Esophagus (tissue), 2 donors: ENCODE measurements at places on chromosomes 13 and 19. TPM values are rescaled to one million over a fixed set of nuclear protein-coding genes. Genes with fewer than 3 reads are reported as not detected.

Gene URAD
- not detected for polyA plus RNA-seq

Gene GARIN5B
- polyA plus RNA-seq, result not detected

Gene BSPH1
- polyA plus RNA-seq, result not detected

Gene SIGLEC8
- 0.04 TPM for polyA plus RNA-seq

Gene CLEC4M
- not detected for polyA plus RNA-seq

Gene GRK1
- not detected for polyA plus RNA-seq

Gene KLK2
- polyA plus RNA-seq, result not detected

Gene SOX1
- polyA plus RNA-seq, result not detected

Gene FUT6
- polyA plus RNA-seq, result 96.5 TPM

Gene CEACAM4
- 0.47 TPM for polyA plus RNA-seq

Gene FFAR1
- polyA plus RNA-seq, result not detected

Gene RASGRP4
- 0.35 TPM for polyA plus RNA-seq

Gene SHANK1
- 0.06 TPM for polyA plus RNA-seq

Gene ZNF653
- polyA plus RNA-seq, result 9.2 TPM

Gene ZNF583
- 0.55 TPM for polyA plus RNA-seq

Gene TEKTIP1
- polyA plus RNA-seq, result 0.08 TPM

Gene PGLYRP2
- polyA plus RNA-seq, result 0.02 TPM

Gene CD33
- 0.66 TPM for polyA plus RNA-seq

Gene ASF1B
- 9.1 TPM for polyA plus RNA-seq

Gene SERPINE3
- polyA plus RNA-seq, result not detected

Gene ATP8A2
- not detected for polyA plus RNA-seq

Gene TNNT1
- 10.9 TPM for polyA plus RNA-seq

Gene NEK3
- 4.6 TPM for polyA plus RNA-seq

Gene RAB8A
- polyA plus RNA-seq, result 24.9 TPM

Gene KLK15
- not detected for polyA plus RNA-seq

Gene GPC5
- not detected for polyA plus RNA-seq

Gene FLT1
- 1.2 TPM for polyA plus RNA-seq
